Heart left ventricle (tissue), 16 donors: ENCODE measurements at places on chromosomes 5 and 9. TPM values are rescaled to one million over a fixed set of nuclear protein-coding genes. Genes with fewer than 3 reads are reported as not detected.

FGF1 gene
- 47.5 TPM for total RNA-seq

PLAC8L1 gene
- total RNA-seq, result not detected

ANKHD1 gene
- total RNA-seq, result 52.9 TPM

TNFSF15 gene
- not detected for total RNA-seq

FCN2 gene
- not detected for total RNA-seq

PCDHB12 gene
- 0.52 TPM for total RNA-seq

ZNF300 gene
- total RNA-seq, result 0.67 TPM

CAMK2A gene
- 16.4 TPM for total RNA-seq

RELL2 gene
- 2.5 TPM for total RNA-seq

SPATA31D4 gene
- total RNA-seq, result not detected

ORM2 gene
- total RNA-seq, result not detected

SPINK1 gene
- not detected for total RNA-seq

IL5 gene
- not detected for total RNA-seq

THOC3 gene
- 18.3 TPM for total RNA-seq

IFNA13 gene
- not detected for total RNA-seq

EEIG1 gene
- 32.0 TPM for total RNA-seq

DNAJC18 gene
- total RNA-seq, result 9.1 TPM

ATP10B gene
- not detected for total RNA-seq

DMRT1 gene
- total RNA-seq, result not detected

OBP2B gene
- not detected for total RNA-seq

AGXT2 gene
- total RNA-seq, result not detected

MED27 gene
- 15.0 TPM for total RNA-seq

SLC4A9 gene
- 0.20 TPM for total RNA-seq

PITX1 gene
- total RNA-seq, result not detected

C5 gene
- total RNA-seq, result 0.54 TPM

TMEM232 gene
- 4.0 TPM for total RNA-seq

CDH9 gene
- not detected for total RNA-seq

PRDM9 gene
- total RNA-seq, result not detected

IL13 gene
- not detected for total RNA-seq

NSG2 gene
- 0.91 TPM for total RNA-seq

NMUR2 gene
- total RNA-seq, result not detected

PCDHB6 gene
- total RNA-seq, result 0.16 TPM

MED7 gene
- 9.9 TPM for total RNA-seq

DENND4C gene
- 22.8 TPM for total RNA-seq

MED10 gene
- 26.2 TPM for total RNA-seq

TAF1L gene
- total RNA-seq, result not detected

TRPM3 gene
- total RNA-seq, result 0.07 TPM

CTXN3 gene
- not detected for total RNA-seq

SPINK13 gene
- not detected for total RNA-seq

CTSV gene
- not detected for total RNA-seq

TPRN gene
- 18.0 TPM for total RNA-seq

ZNF483 gene
- total RNA-seq, result 1.8 TPM
